CD14-positive monocyte (primary cell): ENCODE measurements at places on chromosomes 6 and 20. TPM values are rescaled to one million over a fixed set of nuclear protein-coding genes. Genes with fewer than 3 reads are reported as not detected.
A peak's percentile ranks its signal among the peaks of the same experiment; 100 is the strongest.

ZFP57 gene
- not detected for polyA plus RNA-seq

LAMA4 gene
- not detected in 2 replicates for polyA plus RNA-seq

SMIM28 gene
- polyA plus RNA-seq, result not detected

SMPDL3A gene
- 11.9 and 21.7 TPM in 2 replicates for polyA plus RNA-seq

GRCh38 chr20:39602649-39603048 lies 640.5 kb downstream of the DHX35 start:
- DNase-seq, result no peak
- no peaks in the 10 kb centered on the region for H3K36me3 ChIP-seq
- H3K4me3 ChIP-seq, result no peak overlapping the region
- no peak overlapping the region for H3K27ac ChIP-seq

GRCh38 chr6:113457198-113457597 lies 399.9 kb upstream of the MARCKS start:
- H3K27me3 ChIP-seq, result no peaks in the 10 kb centered on the region
- no peaks in the 10 kb centered on the region for H3K4me1 ChIP-seq
- no peak overlapping the region for H3K27ac ChIP-seq
- no peaks in the 10 kb centered on the region for H3K36me3 ChIP-seq

DNA sequence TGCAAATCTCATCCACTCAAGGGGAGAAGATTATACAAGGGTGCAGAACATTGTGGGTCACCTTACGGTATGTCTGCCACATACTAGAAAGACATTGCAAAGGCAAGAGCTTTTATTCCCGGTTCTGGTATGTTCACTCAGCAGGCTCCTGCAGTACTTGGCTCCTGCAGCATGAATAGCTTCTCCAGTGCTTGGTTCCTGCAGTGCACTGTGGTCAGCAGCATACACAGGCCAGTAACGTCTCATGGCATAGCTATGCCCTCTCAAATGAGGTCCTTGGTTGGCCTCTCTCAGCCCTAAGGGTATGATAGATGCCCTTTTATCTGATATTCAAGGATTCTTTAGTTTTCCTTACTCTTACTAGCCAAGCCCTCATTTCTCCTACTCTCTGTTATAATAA lies 12.6 kb downstream of the TCP11 start:
- DNase-seq, result no peak
- no peaks in the 10 kb centered on the region for H3K4me1 ChIP-seq
- no peaks in the 10 kb centered on the region for H3K27me3 ChIP-seq
- no peaks in the 10 kb centered on the region for H3K36me3 ChIP-seq
- H3K27ac ChIP-seq, result no peak overlapping the region

DNA sequence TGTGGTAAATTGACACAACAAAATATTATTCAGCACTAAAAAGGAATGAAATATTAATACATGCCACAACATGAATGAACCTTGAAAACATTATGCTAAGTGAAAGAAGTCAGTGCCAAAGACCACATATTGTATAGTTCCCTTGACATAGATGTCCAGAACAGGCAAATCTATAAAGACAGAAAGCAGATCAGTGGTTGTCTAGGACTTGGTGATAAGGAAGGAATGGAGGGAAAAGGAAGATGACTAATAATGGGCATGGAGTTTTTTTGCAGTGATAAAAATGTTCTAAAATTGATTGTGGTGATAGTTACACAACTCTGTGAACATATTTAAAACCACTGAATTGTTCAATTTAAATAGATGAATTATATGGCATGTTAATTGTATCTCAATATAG lies 32.5 kb downstream of the TBX18 start:
- no peak overlapping the region for H3K27ac ChIP-seq
- no peak overlapping the region for H3K4me3 ChIP-seq
- no peaks in the 10 kb centered on the region for H3K27me3 ChIP-seq
- no peaks in the 10 kb centered on the region for H3K36me3 ChIP-seq

GRCh38 chr6:62013719-62014118 lies 272.3 kb downstream of the KHDRBS2 start:
- DNase-seq, result no peak
- no peaks in the 10 kb centered on the region for H3K36me3 ChIP-seq
- H3K4me1 ChIP-seq, result no peaks in the 10 kb centered on the region
- H3K27me3 ChIP-seq, result no peaks in the 10 kb centered on the region

TGM2 gene
- 1.7 and 5.9 TPM in 2 replicates for polyA plus RNA-seq

FOXA2 gene
- polyA plus RNA-seq, result not detected

LY86 gene
- 609 TPM for polyA plus RNA-seq

DNA sequence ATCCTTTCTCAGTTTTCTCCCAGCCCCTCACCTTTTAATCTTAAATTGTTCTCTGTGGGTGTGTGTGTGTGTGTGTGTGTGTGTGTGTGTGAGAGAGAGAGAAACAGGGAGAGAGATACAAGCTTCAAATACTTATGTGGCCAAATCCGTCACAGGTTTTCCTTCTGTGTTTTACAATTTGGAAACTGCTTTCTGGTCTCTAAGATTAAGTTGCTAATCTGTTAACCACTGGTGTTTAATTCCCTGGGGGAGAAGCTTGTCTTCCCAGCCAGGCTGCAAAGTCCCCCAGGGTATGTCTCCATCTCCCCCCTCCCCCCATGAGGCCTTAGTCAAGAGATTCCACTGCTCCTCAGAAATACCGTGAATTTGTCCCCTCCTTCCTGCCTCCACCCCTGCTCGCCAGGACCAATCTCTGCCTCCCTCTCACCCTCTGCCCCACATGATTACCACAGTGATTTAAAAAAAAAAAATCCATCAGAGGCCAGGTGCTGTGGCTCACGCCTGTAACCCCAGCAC lies 49.0 kb downstream of the RIPOR3 start:
- H3K4me3 ChIP-seq, result no peak overlapping the region
- no peaks in the 10 kb centered on the region for H3K4me1 ChIP-seq
- H3K27ac ChIP-seq, result no peak overlapping the region
- H3K27me3 ChIP-seq, result no peaks in the 10 kb centered on the region
- H3K36me3 ChIP-seq, result no peaks in the 10 kb centered on the region
- no peak for DNase-seq

UNC5CL gene
- polyA plus RNA-seq, result not detected

DNA sequence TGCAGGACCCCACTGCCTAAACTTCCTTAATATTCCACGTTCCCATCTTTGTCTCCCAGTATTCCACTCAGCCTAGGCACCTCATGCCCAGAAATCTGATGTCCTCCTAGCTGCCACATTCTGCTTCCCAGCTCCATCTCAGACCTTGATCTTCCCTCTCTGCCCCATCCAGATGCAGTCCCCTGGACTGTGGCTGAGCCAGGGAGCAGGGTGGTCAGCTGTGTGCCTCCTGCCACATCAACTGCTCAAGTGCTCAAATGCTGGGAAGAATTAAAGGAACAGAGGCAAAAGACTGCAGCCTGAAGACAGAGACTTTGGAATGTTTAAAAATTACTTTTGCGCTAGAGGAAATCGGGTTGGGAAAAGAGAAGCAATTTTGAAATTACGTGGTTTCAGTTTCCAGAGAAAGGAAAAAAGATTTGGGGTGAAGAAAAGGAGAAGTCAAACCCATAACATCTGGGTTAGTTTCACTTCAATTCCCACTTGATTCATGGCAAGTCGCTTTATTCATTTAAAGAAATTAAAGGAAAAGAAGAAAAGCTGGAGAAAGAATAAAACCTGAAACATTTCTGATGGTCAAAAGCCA lies 704.8 kb downstream of the PTPRT start:
- H3K27me3 ChIP-seq, result no peaks in the 10 kb centered on the region
- peak overlapping the region; percentile 45 for H3K4me3 ChIP-seq
- H3K4me1 ChIP-seq, result peaks cover 34% of the 10 kb centered on the region

- peaks cover 40% of the 10 kb centered on the region for H3K4me1 ChIP-seq
- no peak for DNase-seq
- H3K27me3 ChIP-seq, result no peaks in the 10 kb centered on the region
- H3K27ac ChIP-seq, result no peak overlapping the region
- H3K36me3 ChIP-seq, result no peaks in the 10 kb centered on the region
Measured at GRCh38 chr20:19017104-19017690, 195.2 kb upstream of the SLC24A3 start.

GRCh38 chr20:37969949-37970855 lies 63.1 kb downstream of the TTI1 start:
- no peaks in the 10 kb centered on the region for H3K36me3 ChIP-seq
- H3K27me3 ChIP-seq, result no peaks in the 10 kb centered on the region
- DNase-seq, result no peak
- H3K27ac ChIP-seq, result no peak overlapping the region
- no peak overlapping the region for H3K4me3 ChIP-seq

- peaks cover 40% of the 10 kb centered on the region for H3K36me3 ChIP-seq
- DNase-seq, result no peak
- no peaks in the 10 kb centered on the region for H3K4me1 ChIP-seq
- no peak within 1 kb of the TSS for H3K4me3 ChIP-seq
- H3K27me3 ChIP-seq, result no peaks in the 10 kb centered on the region
Measured at GRCh38 chr6:31878726-31879125, at the start of gene SLC44A4. Gene SLC44A4, minus strand, starts transcription at chr6:31878997. Its CDS starts 17 bp downstream, at chr6:31878980.
